Frontal cortex (tissue), 4 donors: ENCODE measurements at places on chromosomes 4 and X.

GRCh38 chrX:13110433-13111324, 66.3 kb upstream of the FAM9C start:
- no peak for DNase-seq

DNA sequence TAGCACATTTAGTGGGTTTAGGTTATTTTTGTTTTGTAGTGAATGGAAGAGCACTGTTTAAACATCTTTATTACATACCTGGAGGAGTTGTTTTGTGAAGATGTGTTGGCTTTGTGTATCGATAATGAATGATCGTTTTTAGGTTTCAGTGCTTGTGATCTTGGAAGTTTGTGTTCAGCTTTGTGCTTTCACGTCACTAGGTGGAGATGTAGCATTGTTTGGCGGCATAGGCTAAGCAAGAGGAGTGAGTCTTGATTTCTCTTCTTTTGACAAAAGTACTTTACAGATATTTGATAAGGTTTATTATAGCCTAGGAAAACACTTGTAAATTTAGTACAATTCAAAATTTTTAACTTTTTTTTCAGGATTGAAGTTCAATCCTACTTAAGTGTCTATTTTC, 50.4 kb downstream of the PDK3 start:
- DNase-seq = no peak

DNA sequence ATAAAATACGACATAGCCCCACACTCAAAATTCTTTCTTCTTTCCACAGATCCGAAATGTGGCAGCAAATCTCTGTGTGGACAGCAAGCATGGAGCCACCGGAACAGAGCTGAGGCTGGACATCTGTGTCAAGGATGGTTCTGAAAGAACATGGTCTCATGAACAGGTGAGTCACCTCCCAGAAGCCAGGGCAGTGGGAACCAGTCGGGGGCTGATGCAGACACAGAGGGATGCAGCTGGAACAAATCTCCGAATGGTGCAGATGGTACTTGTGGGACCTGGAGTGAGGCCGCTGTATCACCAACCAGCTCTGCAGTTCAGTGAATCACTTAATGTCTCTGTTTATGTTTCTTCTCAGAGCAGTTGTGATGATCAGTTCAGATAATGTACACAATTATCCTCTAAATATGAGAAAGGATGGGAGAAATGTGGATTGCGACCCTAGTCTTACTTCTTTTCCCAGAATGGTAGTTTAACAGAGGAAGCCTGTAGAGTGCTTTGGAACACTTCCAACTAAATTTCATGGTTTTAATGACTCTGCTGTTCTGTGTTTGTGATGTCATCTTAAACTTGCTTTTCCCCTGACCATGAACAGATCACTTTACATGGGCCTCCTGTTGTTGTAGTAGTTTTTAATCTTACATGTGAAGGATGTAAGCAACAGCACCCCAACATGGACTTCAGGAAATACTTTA, 159.3 kb upstream of the GALNT7 start:
- DNase-seq = no peak

DNA sequence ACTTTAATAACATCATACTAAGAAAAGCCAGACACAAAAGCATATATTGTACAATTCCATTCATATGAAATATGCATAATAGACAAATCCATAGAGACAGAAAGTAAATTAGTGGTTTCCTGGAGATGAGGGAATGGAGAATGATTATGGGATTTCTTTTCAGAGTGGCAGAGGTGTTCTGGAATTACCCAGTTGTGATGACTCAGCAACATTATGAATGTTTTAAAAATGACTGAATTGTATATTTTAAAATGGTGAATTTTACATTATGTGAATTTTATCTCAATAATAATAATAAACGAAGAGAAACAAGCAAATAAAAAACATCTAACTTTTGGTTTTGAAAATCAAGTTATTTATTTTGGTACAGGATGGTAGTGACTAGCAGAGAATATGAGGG, 11.2 kb downstream of the ZXDA start:
- DNase-seq = no peak

DNA sequence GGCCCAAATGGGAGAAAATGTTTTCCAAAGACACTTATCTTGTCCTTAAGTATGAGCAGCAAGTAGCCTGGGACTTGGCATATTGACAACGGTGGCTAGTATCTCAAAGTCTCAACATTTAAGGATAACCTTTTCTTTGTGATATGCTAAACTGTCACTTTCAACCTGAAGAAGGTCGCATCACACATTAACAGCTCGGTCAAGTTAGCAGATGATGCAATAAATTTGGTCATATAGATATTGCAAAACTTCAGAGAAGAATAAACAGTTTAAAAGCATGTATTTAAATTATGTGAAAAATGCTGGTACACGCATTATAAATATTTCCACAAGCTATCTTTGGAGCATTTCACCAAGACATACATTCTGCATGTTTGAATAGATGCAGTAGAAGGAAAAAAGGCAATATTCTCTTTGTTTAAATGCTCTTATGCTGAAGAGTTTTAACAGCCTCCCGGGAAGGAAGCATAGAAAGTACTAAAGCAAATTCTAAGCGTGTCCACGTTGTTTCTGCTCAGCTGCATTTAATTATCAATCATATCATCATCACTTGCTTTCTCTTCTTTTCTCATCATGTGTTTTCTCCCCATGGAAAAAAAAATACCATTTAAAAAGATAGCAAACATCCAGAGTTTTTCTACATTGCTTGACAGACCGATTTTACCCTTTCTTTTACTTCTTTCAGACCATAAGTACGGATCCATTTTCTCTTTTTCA, 24.2 kb downstream of the ARHGAP6 start:
- DNase-seq = no peak

GRCh38 chr4:124427095-124427767, 285.3 kb downstream of the ANKRD50 start:
- no peak for DNase-seq

GRCh38 chr4:166128403-166128802, 255.4 kb downstream of the TLL1 start:
- DNase-seq = no peak

DNA sequence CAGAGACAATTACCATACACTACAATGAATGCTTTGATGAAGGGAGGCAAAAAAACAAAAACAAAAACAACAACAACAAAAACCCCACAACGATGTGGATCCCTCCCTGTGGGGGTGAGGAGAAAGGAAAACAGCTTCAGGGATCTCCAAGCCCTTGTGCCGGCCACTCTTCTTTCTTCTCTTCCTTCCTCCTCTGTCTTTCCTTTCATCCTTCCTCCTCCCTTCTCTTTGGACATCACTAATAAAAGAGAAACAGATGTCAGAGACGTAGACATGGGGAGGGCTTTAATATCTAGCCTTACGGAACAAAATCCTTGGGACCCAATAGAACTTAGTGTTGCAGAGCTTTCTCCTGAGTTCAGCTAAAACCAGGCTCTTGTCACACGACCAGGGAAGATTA, 18.8 kb upstream of the STX18 start:
- DNase-seq = no peak

DNA sequence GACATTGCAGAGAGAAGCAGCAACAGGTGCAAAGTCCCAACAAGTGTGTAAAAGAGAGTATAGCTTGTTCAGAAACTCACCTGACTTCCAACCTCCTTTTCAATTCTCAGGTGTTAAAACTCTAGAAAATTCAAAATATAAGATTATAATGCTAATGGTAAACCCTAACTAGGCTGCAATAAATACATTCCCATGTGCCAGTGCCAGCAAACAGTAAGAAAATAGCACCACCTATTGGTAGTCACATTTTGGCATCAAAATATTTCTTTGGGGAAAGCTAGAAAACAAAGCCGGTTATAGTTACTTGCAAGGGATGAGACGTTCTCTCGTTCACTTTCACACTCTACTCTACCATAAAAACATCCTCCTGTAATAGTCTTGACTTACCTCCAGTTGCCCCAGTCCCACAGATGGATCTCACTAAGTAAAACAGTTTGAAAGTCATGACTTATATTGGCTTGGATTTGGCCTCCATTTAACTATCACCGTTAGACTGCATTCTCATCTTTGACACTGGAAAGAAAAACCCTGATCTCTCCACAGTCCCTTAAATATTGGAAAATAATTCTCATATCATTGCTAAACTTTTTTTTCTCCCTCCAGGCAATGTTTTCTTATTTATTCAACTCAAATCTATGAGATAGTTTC, 9.6 kb downstream of the BMP3 start:
- DNase-seq = no peak

DNA sequence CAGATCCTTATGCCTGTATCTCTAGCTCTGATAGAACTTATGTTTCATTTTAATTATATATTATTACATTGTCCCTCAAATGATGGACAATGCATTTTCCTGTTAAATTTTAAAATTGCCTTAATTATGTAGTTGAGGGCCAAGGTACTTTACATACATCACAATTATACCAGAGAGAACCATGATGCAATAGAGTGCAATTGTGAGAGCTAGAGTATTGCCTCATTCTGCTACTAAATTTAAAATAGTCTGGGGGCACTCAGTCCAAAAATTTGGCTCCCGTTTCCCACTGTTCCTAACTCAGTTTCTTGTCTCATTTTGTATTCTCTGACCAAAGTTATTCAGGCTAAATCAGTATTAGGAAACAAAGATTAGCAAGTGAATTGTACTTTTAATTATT, 378.5 kb upstream of the ZFP42 start:
- DNase-seq = no peak

DNA sequence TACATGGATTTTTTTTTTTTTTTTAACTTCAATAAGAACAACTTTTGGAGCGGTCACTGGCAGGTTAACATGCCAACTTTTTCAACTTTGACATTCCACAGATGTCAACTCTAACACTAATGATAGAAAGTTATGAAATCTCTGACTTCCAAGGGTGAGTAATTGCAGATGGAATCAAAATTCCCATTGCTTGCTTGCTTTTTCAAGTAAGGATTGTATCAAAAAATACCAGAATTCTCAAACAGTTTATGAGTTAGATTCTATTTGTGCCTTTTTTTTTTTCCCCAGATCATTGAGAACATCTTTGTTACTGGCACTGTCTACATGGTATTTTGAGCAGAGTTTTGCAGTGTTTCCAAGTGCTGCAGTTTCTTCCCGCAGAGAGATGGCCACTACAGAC, 50.3 kb upstream of the OTUD4 start:
- DNase-seq = no peak

DNA sequence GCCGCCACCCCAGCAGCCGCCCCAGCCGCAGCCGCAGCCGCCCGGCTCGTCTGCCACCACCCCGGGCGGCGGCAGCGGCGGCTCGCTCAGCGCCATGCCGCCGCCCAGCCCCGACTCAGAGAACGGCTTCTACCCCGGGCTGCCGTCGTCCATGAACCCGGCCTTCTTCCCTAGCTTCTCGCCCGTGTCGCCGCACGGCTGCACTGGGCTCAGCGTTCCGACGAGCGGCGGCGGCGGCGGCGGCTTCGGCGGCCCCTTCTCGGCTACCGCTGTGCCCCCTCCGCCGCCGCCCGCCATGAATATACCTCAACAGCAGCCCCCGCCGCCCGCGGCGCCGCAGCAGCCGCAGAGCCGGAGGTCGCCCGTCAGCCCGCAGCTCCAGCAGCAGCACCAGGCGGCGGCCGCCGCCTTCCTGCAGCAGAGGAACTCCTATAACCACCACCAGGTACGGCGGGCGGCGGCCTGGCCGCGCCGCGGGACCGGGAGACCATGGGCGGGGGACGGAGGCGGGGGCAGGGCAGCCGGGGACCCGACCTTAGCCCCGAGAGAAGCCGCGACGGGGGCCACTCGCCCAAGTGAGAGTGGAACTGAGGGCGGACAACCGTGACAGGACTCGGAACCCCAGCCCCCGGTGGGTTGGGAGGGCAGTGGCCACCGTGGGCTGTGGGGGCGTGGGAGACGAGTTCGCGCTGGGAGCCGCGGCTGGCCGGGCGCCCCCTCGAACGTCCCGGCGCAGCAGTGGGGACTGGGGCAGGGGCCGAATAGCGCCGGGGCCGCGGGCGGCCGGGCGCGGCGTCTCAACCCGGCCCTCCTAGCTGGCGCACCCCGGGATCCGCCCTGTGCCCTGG, 1.8 kb downstream of the CPEB2 start:
- peak; percentile 31 for DNase-seq

GRCh38 chr4:27861802-27862201, 1001.2 kb downstream of the STIM2 start:
- no peak for DNase-seq

- no peak for DNase-seq
Measured at GRCh38 chrX:25285598-25285997, 269.8 kb upstream of the ARX start.

DNA sequence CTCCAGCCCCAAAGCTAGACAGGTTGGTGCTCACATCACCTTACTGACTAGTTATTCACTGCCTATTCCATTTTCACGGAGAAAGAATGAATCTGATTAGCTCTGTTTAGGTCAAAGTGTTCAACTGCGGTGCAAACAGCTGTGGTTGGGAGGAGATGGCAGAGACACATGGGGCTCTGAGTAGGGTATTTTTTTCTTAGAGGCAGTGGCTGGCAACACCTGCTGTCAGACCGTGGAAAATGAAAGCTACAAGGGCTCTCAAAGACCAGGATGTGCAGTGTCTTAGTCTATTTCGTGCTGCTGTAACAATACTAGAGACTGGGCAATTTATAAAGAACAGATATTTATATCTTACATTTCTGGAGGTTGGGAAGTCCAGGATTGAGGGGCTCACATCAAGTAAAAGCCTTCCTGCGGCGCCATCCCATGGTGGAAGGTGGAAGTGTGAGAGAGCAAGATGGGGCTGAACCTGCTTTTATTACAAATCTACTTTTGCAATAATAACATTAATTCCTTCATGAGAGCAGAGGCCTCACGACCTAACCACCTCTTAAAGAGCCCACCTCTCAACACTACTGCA, 10.6 kb downstream of the NYX start:
- DNase-seq = no peak

GRCh38 chr4:120725639-120726580, 196.6 kb downstream of the PRDM5 start:
- DNase-seq = no peak

GRCh38 chrX:134718105-134718965, 60.1 kb upstream of the PLAC1 start:
- DNase-seq = no peak
